ENCODE measurements at places on chromosomes 2 and 18.

DNA sequence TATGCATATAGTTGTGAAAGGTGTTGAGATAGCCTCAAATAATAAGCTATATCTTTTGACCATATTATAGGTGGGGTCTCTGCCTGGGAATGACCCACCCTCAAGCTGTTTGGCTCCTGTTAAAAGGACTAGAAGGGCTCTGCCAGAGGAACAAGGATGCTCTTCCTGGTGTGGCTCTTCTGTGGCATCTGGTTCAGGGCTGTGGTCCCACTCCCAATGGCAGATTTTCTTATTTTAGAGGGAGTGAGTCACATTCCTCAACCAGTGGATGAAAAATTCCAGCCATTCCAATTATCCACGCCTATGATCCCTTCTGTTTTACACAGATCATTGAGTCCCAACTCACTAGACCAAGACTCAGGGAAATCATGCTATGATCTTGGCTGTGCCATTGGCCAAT lies 119.9 kb downstream of the PARD3B start:
- DNase-seq = no peak

DNA sequence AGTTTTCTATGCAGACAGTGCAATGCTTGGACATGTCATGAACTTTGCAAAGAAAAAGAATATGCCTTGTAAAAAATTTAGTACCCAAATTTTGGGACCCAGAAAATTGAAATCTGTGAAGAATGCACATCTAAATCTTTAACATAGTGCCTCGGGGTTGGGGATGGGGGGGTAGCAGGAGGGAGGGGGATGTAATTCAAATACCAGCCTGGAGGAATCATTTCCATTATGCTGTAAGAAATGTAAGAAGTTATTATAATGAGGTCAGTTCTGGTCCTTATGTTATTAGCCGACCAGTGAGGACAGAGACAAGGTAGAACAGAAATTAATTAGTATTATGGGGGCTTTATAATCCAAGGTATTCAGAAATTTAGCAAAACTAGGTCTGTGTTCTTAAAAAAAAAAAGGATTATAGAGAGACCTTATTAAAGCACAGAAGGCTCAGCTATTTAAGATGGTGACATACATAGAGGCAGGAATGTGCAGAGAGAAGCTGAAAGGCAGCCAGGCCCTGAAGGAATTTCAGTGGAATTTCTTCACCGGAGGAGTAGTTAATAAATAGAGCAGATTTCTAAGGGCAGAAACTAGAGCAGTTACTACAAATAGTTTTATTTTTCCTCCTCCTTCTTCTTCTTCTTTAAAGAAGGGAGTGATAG lies 89.0 kb upstream of the RBMS1 start:
- DNase-seq = no peak

- no peak for DNase-seq
These were observed 5.8 kb upstream of the OSBPL6 start for GRCh38 chr2:178188466-178188865.

DNA sequence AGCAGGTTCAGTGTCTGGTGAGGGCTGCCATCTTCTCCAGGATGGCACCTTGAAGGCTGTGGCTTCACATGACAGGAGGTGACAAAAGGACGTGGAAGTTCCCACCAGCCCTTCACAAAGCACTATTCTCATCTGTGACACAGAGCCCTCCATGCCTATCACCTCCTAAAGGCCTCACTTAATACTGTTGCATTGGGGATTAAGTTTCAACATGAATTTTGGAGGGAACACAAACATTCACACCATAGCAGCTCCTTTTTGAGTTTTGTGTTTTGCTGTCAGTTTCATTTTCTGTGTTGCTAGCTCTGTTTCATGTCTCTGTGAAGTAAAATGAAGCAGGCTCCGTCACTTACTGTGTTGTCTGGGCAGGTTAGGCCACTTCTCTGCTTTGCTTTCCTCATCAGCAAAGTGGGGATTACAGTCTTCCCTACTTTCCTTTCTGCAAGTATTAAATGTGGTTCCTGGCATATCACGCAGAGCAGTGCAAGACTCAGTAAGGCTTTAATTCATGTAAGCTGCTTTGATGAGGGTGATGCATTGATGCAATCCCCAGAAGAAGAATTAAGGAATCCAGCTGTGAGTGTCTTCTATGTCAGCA lies 31.6 kb downstream of the LIMS1 start:
- no peak for DNase-seq

GRCh38 chr2:149894760-149895159 lies 307.2 kb upstream of the MMADHC start:
- DNase-seq = no peak

DNA sequence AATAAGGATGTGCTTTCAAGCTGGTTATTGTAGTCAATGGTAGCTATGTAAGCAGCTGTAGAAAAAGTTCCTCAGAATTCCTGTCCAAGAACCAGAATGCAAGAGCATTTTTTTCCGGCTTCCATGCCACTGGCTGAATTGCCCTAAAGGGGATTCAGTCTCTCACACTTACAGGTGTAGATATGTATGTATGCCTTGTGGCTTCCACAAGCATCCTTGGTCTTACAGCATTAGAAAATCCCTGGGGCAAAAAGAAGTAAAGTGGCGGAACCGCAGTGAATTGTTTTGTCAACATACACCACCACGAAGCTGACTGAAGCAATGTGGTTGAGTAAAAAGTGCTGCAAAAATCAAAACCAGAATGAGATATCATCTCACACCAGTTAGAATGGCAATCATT lies 54.6 kb downstream of the FANCL start:
- DNase-seq = no peak

DNA sequence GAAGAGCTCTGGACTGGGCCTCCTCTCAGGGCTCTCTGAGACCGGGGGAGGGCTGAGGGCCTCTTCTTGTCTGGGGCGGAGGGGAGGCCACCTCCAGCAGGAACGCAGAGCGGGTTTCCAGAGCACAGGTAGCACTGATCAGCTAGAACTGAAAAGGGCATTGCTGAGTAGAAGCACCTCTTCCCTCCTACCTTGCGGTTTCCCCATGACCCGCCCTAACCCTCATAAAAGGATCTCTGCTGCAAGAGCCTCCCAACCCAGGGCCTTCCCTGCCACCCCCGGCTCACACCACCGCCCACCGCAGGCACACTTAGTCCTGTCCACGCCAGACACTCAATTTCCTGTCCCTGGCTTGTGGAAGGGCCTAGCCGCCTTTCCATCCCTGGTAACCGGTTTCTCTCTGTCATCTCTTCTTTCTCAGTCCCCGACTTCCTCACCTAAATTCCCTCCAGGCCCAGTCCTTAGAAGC lies 966 bp downstream of the ADCY3 start:
- peak; percentile 71 for DNase-seq

DNA sequence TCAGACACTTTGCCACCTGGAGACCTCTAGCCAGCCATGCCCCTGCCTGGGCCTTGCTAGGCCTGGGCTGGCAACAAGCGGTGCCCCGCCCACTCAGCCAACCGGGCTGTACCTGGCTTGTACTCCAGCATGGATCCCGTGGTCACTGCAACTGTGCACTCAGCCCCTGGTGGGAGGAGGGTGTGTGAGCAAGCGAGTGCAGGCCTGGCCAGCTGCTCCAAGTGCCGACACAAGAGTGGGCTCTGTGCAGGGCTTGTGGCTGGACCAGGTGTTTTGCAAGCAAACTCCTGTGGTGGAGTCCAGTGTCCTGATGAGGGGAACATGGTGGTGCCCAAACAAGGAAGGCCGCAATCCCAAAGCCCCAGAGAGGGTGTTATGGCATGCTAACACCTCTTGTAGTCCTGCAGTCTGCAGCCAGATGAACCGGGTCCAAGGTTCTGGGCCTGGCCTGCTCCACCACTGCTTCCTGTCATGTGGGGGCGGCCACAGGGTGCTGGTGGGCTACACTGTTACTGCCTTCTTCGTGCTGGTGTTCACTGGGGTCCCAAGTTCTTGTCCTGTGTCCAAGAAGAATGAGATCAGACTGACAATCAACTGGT lies 60.1 kb upstream of the CD28 start:
- peak; percentile 79 for DNase-seq

- DNase-seq = no peak
These were observed 175.2 kb downstream of the SH3RF3 start for GRCh38 chr2:109304242-109304641.

GRCh38 chr2:188506843-188507242 lies 215.2 kb downstream of the GULP1 start:
- no peak for DNase-seq

DNA sequence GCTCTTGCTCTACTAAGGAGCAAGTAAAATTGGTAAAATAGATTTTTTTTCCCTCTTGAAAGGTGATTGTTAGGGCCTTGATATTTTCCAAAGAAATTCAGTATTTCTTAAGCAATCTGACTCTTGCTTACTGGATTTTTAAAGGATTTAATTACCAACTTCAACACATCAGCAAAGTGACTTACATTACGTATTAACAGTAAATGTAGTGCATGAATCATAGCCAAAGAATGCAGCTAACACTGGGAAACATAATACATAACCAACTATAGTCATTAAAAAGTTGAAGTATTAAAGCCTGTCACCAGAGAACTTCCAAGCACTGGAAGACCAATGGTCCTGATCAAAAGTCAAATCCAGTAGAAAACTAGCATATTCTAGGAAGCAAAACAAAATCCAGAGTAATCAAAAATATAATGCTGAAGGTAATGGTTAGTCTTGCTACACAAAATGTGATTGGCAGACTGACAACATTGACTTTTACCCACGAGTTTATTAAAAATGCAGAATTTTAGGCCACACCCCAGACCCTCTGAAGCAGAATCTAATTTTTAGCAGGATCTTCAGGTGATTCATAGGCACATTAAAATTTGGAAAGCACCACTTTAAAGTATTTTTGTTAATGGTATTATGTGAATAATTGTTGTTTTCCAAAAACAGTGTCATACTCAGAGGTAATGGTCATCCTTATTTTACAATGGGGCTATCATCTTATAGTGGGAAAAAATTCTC lies 31.8 kb upstream of the CAVIN2 start:
- no peak for DNase-seq

GRCh38 chr18:9927392-9928063 lies 13.7 kb downstream of the VAPA start:
- DNase-seq = no peak

DNA sequence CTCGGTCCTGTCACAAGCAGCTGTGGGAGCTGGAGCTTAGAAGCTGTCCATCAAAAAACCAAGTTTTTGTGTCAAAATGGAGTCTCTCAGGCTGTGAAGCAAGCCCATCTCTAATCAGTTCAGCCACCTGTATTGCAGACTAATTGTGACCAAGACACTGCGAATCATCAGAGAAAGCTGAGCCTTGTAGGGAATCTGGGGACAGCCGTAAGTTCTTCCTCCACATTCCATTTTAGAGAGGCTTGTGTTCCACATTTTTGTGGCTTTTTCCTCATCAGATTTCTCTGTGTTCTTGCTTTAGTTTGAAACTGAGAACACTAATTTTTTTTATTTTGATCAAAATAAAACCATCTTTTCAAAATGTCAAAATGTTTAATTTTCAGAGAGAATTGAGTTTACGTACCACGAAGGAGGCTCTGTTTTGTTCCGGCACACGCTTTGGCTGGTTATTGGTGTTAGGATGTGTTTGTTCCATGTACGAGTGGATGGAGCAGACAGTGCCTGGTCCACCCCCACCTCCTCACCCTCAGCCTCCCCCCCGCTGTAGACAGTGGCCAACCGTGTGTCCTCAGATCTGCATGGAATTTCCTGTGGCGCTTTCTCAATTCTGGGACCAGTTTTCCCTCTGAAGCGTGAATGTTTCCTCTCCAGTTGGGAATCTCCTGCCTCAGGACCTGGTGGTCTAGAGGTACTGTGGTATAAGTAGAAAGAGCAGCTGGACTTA lies 140.8 kb downstream of the AGAP1 start:
- DNase-seq = no peak

DNA sequence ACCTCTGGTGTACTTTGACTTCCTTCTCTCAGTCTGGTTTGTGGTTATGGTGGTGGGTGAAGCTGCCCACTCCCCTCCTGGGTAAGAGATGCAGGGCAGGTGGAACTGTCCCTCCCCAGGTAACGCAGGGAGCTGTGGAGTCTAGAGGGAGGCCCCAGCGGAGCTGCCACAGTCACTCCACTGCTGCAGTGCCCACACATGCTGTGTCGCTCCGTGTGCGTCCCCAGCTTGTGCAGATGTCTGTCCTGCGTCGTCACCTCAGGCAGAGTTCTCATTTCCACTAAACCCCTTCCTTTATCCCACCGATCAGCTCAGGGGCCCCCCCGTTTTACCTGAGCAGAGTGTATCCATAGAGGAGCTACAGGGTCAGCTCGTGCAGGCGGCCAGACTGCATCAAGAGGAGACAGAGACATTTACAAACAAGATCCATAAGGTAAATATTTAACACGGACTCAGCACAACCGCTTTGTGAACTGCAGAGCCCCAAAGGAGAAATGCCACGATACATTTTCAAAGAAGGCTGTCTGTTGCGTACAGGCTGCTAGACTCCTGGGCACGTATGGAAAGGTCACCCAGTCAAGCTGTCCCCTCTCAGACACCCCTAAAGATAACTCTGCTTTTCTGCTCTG lies 87.4 kb downstream of the MTCL1 start:
- DNase-seq = no peak

Data from endodermal cell (in vitro differentiated cells).